ENCODE measurements at places on chromosomes 1 and 21.

DNA sequence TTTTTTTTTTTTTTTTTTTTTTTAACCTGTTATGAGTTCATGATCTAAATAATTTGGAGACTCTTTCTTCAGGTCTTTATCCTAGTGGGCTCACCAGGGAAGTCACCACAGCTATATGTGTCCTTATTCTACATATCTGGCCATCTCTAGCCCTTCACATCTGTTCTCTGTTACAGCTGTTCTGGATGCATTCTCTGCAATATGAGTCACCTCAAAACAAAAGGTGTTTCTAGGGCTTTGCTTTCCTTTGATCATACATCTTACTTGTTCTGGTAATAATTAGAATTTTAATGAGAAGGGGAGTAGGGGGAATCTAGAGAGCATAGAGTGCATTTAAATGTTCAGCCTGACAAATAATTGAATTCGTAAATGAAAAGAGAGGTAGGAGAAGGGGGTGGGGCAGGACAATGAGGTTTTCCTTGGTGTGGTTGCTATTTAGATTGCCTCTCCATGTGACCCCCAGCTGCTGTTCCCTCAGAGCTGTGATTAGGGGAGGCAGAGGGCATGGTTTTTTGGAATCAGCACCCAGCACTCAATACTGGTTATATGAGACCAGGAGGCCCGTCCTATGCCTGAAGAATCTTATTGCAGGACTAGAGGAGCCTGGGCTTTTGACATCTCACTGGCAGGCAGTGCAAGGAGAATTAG lies 8.0 kb downstream of the SYT6 start:
- DNase-seq, result no peak

DNA sequence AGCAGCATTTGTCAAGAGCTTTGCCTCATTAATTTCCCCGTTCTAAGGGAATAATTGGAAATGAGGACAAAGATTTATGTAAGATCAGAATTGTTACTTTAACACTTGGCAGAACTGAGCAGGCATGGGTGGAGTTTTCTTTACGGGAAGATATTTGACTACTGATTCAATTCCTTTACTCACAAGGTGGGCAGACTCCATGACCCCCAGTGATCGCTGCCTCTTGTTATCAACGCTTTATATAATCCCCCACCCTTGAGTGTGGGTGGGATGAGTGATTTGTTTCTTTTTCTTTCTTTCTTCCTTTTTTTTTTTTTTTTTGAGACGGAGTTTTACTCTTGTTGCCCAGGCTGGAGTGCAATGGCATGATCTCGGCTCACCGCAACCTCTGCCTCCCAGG lies 65.3 kb upstream of the TENT5B start:
- DNase-seq, result no peak

- no peak for DNase-seq
These were observed 93.9 kb downstream of the NID1 start for GRCh38 chr1:235971020-235971419.

DNA sequence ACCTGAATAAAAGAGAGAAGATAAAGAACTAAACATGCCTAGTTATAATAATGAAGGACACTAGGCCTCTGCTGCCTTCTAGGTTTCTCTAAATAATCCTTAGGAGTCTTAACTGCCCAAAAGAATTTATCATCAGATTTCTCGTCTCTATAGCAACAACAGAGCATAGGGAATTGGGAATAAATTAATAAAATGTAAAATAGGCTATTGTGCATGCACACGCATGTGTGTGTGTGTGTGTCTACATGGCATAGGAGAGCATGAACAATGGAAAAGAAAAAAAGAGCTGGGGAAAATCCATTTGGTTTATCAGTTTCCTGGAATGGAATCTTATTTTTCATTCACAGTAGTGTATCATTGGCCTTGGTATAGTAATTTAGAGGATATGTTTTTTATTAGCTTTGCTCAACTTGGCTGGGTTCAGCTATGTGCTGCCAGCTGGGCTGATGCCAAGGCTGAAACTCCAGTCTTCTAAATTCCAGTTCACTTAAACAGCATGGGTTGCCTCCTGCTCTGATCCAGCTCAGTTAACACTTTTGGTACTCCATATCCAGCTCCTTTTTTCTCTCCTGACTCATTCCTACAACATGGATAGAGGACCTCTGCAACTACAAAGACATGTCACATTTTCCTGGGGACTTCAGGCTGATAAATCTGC lies 80.6 kb upstream of the SLFNL1 start:
- no peak for DNase-seq

DNA sequence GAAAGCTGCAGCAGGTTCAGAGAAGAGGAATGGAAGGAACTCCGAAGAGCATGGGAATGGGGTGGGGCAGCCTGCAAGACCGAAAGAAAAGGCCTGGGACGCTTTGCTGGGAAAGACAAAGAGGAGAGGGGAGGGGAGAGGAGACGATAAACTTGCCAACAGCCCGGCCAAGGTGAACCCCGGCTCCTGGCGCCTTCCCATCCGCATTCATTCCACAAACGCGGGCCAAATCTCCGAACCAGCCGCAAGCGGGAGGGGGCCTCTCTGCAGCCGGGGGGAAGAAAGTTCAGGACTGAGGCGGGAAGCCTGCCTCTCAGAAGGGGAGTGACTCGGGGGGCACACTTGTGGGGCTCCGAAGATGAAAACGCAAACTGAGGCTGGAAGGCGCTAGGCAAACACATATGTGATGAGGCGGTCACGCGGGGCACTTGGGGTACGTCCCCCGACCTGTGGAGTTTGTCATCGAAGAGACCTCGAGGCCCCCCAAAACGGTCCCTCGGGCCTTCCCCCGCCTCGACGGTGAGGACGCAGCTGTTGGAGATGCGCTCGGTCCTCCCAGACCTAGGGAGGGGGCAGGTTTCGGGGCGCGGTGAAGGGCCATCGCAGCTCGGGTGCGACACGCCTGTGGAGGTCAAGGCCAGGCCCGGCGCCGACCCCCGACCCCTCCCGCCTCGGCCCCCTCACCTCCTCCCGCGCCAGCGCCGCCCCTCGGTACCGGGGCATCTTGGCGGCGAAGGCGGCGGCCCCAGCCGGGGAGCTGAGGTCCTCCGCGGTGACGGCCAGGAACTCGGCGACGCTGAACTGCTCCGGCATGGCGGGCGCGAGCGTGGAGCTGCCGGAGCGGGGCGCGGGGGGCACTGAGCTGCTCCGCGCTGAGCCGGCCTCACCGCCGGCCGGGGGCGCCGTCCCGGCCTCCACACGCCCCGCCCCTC lies at the start of gene ASAP3:
Gene ASAP3 (minus strand): TSS at position 859 of the 932 bp plus-strand sequence. CDS start 46 bp downstream, at position 813.
- DNase-seq, result no peak

- no peak for DNase-seq
These were observed 2.2 kb upstream of the HAO2 start for GRCh38 chr1:119366424-119366823.

- no peak for DNase-seq
These were observed 293.1 kb downstream of the USP25 start for GRCh38 chr21:16022921-16023320.

Data from activated naive CD4-positive, alpha-beta T cell (primary cell).